ENCODE measurements at places on chromosomes 12 and 14.

DNA sequence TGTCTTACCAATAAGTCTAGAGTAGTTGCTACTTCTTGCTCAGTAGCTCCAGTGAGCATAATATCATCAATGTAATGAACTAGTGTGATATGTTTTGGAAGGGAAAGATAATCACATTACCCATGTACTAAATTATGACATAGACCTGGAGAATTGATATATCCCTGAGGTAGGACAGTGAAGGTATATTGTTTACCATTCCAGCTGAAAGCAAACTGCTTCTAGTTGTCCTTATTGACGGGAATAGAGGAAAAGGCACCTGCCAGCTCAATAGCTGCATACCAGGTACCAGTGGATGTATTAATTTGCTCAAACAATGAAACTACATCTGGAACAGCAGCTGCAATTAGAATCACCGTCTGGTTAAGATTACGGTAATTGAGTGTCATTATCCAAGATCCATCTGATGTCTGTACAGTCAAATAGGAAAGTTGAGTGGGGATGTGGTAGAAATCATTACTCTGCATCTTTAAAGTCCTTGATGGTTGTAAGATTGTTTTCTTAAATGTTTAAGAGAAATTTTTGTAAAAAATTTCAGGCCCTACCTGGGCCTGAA lies 100.0 kb upstream of the ARHGAP5 start:
- no peak for DNase-seq

DNA sequence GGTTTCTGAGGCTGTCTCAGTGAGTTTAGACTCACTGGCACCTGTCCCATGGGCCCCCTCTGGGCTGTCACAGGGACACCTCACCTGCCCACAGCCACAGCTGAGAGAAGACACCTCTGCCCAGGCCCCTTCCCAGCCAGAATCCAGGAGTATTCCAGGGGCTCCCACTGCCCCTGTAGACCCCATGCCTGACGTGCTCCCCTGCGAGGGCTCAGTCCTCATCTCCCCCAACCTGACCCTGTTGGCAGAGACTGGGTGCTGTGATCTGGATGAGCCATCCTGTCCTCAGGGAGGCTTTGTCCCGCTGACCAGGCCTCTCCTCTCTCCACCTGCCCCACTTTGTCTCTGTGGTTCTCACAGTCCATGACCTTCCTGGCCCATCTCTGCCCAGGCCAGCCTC lies 89.4 kb downstream of the DHRS2 start:
- no peak for DNase-seq

DNA sequence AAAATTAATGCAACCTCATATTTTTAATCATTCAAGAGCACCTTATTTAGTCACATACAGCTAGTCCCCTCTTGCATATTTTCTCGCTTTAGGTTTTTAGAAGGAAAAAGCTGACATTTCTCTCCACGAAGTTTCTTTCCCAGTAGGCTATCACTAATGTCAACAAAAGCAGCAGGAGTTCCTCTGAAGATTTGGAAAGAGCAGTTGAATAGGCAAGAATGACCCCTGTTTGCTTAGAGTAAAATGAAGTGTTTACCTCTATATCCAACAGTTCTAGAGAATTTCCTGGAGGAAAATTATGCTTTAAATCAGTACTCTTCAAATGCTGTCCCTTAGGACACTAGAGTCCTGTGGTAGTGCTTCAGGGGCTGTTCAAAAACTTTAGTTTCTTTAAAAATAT lies 188.1 kb upstream of the PRKD1 start:
- no peak for DNase-seq

GRCh38 chr14:96225745-96226151 lies 21.1 kb downstream of the BDKRB2 start:
- DNase-seq: no peak

GRCh38 chr14:79483477-79484388 lies 727.6 kb downstream of the DIO2 start:
- no peak for DNase-seq

DNA sequence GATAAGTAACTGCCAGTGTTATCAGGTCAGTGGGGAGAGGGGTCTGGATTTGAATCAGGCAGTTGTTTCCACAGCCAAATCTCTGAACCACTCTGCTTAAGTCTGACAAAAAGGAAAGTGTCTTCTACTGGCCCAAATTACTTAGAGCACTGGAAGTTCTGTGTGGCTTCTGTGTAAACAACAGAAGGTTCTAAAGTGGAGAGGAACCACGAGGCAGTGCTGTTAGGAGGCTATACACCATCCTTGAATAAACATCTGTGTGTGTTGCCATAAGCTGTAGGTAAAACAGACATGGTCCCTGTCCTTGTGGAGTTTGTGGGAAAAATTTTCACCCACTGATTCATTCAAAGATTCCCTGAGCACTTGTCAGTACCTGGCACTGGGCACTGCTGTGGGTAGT lies 50.0 kb downstream of the GALNT4 start:
- DNase-seq: no peak

- DNase-seq: no peak
These were observed 1.1 kb downstream of the NUMB start for GRCh38 chr14:73457041-73457923.

DNA sequence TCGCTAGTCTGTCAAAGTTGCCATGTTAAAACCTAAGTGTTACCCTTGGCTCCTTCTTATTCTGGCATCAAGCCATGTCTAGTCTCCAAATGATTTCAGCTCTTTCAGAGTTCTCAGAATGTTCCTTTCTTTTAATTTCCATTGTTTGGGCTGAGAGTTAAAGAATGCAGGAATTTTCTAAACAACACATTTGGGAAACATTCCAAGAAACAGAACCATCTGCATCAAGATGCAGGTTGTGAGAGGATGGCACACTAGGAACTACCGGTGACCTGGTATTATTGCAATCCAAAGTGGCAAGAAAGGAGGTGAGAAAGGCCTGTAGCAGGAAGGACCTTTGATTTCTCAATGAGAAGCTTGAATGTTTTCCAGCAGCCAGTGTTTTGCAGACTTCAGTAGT lies 30.1 kb downstream of the SLC35F4 start:
- no peak for DNase-seq

GRCh38 chr12:69341328-69341727 lies 6.9 kb upstream of the LYZ start:
- peak; percentile 29 for DNase-seq

GRCh38 chr12:53213348-53213747 lies 6.3 kb upstream of the ITGB7 start:
- peak; percentile 80 for DNase-seq

- no peak for DNase-seq
These were observed 57.2 kb downstream of the HMGA2 start for GRCh38 chr12:65881348-65881961.

DNA sequence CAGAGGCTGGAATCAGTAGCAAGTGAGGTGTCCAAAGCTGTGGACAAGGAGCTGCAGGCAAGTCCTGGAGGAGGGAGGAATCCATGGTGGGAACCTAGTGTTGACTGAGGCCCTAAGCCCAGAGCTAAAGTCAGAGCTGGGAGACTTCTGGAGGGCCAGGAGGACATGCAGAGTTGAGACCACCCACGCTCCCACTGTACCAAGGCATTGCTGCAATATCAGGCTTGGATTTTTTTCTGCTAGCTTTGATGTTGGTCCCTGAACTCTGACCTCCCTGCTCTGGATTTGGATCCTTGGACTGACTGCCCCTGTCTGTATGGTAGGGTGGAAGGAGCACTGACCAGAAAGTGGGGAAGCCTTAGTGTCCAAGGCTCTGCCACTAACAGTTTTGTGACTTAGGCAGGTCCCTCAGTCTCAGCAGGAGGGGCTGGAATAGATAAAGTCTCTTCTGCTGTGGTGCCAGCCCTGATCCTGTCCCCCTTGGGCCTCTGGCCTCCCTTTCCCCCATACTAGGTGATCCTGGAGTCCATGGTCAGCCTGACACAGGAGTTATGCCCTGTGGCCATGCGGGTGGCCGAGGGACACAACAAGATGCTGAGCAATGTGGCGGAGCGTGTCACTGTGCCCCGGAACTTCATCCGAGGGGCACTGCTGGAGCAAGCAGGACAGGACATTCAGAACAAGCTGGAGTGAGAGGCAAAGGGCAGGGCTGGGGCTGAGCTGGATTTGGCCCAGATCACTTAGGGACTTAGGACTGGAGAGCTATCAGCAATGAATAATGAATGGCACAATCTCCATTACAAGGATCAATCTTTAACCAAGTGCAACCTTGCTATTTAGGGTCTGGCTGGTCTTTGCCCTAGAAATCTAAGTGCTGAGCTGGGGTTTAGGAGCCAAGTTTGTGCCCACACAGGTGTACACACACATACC lies 9.4 kb downstream of the CARMIL3 start:
- no peak for DNase-seq

DNA sequence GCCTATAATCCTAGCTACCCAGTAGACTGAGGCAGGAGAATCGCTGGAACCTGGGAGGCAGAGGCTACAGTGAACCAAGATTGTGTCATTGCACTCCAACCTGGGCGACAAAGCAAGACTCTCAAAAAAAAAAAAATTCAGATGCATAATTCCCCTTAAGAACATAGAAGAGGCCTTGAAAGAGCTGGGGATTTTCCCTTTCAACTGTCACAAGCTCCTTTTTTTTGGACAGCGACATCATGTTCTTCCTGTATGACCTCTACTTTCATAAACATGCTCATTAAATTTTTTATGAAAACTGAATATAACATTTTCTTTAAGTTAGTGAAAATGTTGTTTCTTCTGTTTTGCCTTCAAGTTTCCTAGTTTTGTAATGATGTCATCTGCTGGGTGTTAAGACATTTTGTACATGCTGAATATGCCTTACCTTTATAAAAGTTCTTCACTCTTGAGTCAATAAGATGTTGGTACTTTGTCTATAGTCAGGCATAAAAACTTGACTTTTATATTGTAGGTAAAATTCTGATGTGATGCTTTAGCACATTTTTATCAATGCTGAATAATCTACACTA lies 76.0 kb downstream of the PTHLH start:
- DNase-seq: no peak

- no peak for DNase-seq
These were observed 121.7 kb upstream of the NOVA1 start for GRCh38 chr14:26719514-26719913.

GRCh38 chr14:55088356-55088755 lies 36.9 kb downstream of the MAPK1IP1L start:
- no peak for DNase-seq

DNA sequence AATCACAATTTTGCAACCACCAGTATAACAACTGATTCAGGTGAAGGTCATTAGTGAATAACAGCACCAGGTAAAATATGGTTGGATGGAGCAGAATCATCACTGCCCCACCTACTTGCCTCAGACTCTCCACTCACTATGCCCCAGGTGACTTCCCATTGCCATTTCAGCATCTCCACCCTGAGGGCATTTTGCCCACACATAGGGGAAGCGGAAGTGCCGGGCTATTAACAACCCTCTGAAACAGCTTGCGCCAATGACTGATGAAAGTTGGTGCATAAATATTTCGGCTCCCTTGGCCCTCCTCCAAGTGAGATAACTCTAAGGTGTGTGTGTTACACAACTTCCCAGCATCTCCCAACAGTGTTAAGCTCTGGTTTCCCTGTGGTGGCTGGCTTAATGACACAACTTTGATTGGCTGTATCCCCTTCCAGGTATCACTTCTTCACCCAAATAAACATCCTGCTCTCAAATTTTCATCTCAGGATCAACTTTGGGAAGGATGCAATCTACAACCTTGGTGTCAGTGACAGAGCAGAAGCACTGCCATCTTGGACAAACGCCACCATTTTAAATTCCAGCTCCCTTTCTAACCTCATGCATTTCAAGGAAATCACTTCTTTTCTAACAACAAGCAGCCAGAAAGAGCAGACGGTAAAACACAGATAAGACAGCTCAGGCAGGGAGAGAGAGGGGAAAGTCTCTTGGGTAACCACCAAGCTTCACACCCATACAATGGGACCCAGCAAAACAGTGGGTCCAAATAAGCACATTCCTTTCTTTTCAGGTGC lies 73.6 kb upstream of the PPP2R5C start:
- DNase-seq: no peak

DNA sequence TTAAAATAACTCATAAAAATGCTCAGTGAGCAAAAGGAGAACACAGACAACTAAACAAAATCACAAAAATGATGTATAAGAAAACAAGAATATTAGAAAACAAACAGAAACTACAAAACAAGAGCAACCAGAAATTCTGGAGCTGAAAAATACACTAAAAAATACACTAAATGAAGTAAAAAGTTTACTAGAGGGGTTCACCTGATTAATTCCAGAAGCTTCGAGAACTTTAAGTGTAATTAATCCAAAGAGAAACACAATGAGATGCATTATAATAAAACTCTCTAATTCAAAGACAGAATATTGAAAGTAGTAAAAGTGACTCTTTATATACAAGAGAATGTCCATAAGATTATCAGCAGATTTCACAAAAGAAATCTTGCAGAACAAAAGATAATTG lies 558.4 kb downstream of the CCER1 start:
- DNase-seq: no peak

DNA sequence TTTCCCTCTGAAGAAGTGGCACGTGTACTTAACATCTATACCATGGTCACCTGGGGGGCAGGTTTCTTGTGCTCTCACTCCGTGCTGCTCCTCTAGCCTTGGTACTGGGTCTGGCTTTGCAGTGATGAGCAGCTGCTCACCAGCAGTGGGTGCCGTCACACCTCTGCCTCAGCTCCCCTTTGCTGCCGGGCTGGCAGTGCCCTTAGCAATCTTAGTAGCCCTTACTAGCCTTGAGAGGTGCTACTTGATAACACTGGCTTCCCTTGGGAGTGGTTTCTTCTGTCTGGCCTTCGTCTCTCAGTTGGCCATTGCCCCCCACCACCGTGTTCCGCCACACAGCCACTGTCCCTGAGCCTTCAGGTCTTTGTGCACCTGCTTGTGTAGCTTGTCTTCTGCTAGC lies 22.6 kb downstream of the KLC1 start:
- DNase-seq: no peak

GRCh38 chr12:98559666-98560065 lies 33.8 kb upstream of the SLC25A3 start:
- no peak for DNase-seq

- no peak for DNase-seq
These were observed 212.5 kb downstream of the CHST11 start for GRCh38 chr12:104669089-104669721.

GRCh38 chr14:95046711-95047681 lies 110.3 kb downstream of the DICER1 start:
- no peak for DNase-seq
